ENCODE measurements at places on chromosomes 3 and 15.

- no peak for DNase-seq
Measured at GRCh38 chr3:43248185-43248583, 38.2 kb upstream of the SNRK start.

GRCh38 chr15:80883641-80884040, 104.5 kb downstream of the CEMIP start:
- DNase-seq, result no peak

GRCh38 chr15:29040370-29040751, 154.6 kb downstream of the APBA2 start:
- peak; percentile 62 for DNase-seq

- no peak for DNase-seq
Measured at GRCh38 chr15:47685141-47685870, 32.0 kb upstream of the SEMA6D start.

DNA sequence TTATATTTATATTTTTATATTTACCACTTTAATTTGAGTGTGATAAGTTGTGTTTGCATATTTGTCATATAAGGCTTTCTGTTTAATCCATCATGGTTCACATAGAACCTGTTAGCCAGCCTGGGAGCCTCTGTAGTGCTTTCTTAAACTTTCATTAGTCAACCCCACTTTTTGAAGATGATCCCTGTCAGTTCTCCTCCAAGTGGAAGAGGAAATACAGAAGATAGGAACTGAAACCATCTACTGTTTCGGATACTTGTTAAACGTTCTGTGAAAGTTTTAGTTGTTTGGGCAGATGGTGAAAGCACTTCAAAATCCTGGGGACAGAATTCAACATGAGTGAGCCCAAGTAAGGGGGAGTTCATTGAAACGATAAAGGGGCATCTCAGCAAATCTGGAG, 4.6 kb upstream of the SAMMSON start:
- no peak for DNase-seq

Measured in lung (tissue), 17 donors.